Caki2 (cell line): ENCODE measurements at places on chromosomes 12 and 14. TPM values are rescaled to one million over a fixed set of nuclear protein-coding genes. Genes with fewer than 3 reads are reported as not detected.
A peak's percentile ranks its signal among the peaks of the same experiment; 100 is the strongest.

DNA sequence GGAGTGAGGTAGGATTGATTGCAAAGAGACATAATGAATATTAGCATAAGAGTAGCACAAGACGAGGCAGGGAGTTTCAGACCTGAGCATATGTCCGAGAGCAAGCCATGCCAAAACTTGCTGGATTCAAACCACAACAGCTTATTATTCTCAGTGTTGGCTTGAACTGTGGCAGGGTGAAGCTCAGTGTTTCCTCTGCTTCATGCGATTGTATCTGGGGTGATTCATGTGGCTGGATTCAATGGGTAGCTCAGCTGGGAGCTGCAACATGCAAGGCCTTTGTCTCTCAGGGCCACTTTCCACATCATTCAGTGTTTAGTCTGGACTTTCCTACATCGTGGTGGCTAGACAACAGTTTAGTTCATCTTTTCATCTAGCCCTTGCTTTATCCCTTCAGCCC lies 22.1 kb upstream of the E2F7 start:
- DNase-seq: no peak

Gene RTN1
- not detected in 2 replicates for total RNA-seq

Gene RNF212B
- not detected in 2 replicates for total RNA-seq

Gene ACOT4
- not detected in 2 replicates for total RNA-seq

GRCh38 chr14:88681755-88682494 lies 110.8 kb downstream of the EML5 start:
- no peak for DNase-seq

DNA sequence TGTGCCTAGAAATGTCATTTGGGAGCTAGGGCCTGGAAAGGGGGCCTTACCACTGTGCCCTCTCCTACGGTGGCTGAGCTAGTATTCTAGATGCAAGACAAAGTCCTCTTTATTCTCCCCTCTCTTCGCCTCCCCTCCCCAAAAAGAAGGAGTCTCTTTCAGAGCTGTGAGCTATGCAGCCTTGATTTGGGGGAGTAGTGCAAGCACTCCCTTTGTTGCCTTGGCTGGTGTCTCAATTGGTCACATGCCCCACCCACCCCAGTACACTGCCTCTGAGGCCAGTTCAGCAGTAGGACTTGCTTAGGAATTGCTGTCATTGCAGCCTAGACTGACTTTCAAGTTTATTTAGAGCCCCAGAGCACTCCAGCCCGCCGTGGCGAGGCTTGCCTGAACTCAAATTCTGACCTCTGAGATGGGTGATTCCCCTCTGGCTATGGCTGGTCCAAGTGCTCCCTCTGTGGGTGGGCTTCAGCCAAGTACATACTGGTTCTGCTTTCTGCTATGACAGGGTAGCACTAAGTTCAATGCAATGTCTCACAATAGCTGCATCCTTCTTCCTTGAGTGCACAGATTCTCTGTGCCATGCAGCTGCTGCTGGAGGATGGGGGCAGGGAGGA lies 37.0 kb upstream of the FBXO33 start:
- no peak for DNase-seq

Gene KLHDC1
- total RNA-seq: 0.26 TPM in 1 of 2 replicates, not detected in the other

GRCh38 chr14:57317248-57317833 lies 48.6 kb downstream of the AP5M1 start:
- DNase-seq: peak; percentile 49

DNA sequence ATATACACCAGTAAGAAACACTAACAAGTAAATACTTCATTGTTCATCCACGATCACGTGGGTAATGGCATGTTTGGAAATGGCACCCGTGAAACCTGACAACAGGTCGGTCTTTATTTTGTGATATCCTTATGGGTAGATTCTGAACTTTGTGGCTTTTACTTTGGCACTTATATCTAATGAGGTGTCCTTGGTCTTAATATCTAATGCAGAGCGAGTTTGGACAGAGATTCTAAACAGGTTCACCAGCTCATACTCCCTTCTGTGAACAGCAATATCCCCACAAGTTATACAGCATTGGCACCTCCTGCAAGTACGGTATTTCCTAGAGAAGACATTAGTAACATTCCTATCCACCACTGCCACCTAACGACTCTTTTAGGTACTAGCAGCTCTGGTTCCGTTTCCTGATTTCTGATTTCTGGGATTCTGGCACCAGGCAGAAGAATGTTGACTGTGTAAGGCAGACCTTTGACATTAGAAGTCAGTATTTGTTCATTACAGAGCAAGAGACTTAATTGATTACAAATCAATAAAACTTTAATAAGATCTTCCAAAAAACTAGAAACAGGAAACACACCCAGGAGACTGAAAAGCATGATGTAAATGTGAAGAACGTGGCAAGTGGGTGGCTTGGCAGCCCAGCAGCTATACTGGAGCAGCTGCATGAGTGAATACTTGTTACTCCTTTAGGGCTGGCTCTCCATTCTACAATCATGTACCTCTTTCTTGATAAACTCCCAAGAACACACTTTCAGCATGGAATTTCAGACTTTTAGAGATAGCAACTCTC lies 2.5 kb downstream of the ANG start:
- DNase-seq: peak; percentile 63

DNA sequence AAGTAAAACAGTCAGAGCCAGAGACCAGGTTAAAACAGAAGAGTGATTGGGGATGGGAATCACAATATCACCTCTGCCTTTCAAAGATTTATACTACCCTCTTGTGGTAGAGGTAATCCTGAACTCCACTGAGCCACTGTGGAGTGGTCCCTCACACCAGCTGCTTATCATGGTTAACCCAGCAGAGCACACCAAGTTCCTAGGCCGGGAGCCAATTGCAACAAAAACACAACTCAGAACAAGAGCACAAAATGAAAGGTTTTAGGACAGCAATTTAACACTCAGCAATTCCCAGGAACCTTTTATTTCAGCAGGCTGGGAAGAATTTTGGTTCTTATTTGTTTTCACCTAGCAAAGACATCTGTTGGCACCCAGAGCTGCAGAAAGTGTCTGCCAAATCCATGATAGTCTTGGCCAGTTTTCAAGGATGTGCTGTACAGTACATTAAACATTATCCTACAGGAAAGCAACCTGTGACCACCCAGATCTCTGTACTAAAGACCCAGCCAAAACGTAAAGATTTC lies 220.5 kb upstream of the ATXN7L3B start:
- peak; percentile 53 for DNase-seq

Gene STXBP6
- total RNA-seq: 12.0 and 14.9 TPM in 2 replicates

DNA sequence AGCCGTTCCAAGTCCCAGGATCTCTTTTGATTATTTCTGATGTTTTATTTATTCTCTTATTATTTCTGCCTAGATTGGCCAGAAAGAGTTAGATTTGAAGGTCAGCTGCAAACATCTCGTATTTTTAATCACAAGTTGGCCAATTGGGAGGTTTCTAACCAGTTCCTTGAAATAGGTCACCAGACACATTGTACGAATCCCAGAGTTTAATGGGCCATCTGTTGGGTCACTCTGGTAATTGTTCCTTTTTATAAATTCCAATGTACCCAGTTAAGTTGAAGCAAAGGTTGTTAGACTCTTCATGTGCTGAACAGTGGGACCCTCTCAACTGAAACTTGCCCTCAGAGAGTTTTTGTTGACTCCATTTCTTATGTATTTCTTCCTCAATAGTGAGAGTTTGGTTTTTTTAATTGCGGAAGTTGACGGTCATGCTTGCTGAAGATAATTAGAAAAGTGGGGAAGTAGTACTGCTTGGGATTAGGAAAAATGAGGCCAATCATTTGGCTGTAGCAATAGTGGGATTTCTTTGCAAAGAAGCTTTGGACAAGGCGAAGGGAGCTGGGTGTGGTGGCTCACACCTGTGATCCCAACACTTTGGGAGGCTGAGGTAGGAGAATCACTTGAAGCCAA lies 382.7 kb upstream of the RGS6 start:
- DNase-seq: no peak

DNA sequence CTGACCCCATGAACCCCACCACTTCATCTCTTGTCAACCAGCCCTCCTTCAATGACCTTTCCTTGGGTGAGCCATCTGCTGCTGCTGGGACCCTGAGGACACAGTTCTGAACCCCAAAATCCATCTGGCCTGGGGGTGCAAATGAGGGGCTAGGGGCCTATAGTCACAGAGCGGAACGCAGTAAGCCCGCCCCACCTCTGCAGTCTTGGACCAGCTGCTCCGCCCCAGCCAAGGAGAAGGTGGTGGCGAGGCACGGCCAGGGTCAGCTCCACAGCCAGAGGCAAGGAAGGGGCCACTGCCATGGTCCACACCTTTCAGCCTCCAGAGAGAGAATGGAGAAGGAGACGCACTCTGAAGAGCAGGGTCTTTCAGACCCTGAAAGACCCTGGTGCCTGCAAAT lies 5.1 kb downstream of the TMEM179 start:
- no peak for DNase-seq

DNA sequence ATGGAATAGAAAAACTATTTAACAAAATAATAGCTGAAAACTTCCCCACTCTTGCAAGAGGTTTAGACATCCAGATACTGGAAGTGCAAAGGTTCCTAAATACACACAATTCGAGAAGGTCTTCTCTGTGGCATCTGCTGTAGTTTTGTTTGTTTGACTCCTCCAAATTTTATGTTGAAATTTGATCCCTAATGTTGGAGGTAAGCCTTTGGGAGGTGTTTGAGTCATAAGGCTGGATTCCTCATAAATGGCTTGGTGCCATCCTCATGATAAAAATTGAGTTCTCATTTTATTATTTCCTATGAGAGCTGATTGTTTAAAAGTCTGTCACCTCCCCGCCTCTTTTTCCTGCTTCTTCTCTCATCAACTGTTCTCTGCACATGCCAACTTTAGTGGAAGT lies 182.7 kb downstream of the MYRFL start:
- no peak for DNase-seq

DNA sequence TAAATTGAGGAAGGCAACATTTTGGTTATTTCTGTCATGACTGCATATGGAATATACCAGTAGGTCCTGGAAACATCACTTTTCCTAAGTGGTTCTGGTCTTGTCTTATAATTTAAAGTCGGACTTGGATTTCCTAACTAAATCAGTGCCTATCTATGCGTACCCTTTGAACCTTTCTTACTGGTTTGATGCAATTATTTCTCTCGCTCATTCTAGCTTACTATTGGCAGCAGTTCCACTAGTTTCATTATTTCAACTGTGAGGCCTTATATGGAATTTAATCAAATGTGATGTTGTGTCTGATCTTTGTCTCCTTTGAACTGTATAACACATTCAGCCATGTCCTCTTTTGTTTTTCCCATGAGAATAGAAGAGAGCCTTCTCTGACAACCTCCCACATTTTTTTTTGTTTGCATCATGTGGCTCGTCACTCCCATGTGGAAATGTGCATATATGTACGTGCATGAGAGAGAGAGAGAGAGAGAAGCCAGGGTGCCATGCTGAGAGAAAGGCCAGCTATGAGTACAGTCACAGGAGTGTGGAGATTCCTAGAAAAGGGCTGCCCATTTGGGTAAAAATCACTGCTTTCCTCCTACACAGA lies 48.0 kb downstream of the AKAP6 start:
- DNase-seq: no peak

Gene RNFT2
- 4.1 and 14.4 TPM in 2 replicates for total RNA-seq

Gene BCL2L2
- total RNA-seq: 4.0 and 8.6 TPM in 2 replicates

Gene C12orf54
- not detected in 2 replicates for total RNA-seq

DNA sequence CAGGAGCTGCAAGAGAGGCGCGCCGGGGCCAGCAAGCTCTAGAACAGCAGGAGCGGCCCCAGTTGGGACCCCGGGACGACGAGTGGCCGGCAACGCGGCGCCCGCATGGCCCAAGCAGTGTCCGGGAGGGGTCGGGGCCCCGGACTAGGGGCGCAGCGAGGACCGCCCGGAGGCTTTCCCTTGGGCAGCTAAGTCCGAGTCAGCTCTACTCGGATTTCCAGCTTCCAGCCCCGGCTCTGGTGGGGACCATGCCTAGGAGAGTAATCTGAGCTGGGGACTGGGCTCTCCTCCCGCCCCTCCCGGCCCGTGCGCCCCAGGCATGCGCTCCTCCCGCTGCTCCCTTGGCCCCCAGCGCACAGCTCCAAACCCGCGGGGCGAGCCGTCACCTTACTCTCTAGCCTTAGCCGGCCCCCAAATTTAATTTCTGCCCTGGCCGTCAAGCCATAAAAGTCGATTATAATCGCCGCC lies 41.6 kb upstream of the CAPRIN2 start:
- no peak for DNase-seq

DNA sequence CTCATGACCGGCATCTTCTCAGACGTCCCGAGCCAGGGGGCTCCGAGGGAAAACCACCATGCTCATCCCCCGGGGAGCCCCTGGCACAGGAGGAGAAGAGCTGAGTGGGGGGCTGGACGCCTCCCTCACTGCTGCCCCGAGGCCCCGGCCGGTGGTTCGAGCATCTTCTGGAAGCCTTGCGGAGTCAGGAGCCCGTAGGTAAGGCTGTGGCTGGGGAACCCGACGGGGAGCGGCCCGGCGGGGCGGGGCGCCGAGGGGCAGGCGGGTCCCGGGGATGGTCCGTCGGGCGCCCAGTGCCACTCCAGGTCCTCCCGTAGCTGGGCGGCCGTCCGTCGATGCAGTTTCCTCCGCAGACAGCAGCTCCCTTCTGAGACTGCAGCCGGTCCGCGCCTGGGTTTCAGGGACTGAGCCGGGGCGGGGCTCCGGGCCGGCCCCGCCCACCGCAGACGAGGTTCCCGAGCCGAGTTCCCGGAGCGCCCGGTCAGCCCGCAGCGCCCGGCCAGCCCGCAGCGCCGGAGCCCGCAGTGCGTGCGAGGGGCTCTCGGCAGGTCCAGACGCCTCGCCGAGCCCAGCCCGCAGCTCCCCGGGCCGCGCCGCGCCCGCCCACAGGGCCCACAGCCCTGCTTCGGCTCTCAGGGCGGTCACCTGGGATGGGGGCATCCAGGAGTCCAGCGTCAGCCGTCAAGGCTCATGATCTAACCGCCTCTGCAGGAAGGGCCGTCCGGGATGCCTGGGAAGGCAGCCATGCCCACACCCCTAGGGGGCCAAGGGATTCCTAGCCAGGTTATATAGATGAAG lies at the start of gene PGF:
Gene PGF (minus strand): TSS at position 369 of the 798 bp plus-strand sequence. CDS start 355 bp downstream, at position 14.
- peak; percentile 14 for DNase-seq

Gene WNT5B
- 4.9 and 9.2 TPM in 2 replicates for total RNA-seq

- DNase-seq: peak; percentile 96
Measured at GRCh38 chr12:104671409-104672095, 214.8 kb downstream of the CHST11 start.

Gene PNP
- 35.2 and 79.3 TPM in 2 replicates for total RNA-seq

DNA sequence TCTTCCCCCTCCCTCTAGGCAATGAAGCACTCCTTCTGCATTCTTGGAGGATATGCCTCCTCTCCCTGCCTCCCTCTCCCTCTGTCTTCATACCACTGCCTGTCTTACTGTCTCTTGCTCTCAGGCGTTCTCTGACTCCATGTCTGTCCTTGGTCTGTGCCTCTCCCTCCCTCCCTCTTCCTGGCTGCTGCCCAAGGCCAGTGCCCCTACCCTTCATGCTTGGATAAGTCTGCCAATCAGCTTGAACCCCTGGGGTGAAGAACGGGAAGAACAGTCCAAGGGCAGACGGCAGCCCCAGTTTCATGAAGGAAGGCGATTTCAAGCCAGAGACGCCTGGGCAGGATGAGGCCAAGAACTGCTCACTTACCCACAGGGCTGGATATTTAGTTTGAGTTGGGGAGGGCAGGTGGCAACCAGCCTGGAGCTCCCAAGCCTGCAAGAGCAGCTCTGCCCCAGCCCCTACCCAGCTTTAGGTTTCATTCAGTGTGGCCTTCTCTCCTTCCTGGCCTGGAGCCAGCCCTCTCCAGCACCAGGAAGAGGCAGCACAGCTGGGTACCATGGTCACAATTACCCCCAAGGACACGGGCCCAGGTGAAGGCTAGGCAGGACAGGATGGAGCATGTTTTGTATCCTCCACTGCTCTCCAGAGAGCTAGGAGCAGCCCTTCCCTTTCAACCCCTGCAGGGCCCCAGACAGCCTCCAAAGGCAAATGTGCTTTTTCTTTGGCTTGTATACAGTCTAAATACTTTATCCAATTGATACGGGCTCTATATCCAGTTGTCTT lies 35.8 kb upstream of the LTBP2 start:
- no peak for DNase-seq
